ENCODE measurements at places on chromosomes 1 and 21.

GRCh38 chr1:221161571-221162041 is 282.4 kb downstream of the HLX start:
- DNase-seq = no peak

DNA sequence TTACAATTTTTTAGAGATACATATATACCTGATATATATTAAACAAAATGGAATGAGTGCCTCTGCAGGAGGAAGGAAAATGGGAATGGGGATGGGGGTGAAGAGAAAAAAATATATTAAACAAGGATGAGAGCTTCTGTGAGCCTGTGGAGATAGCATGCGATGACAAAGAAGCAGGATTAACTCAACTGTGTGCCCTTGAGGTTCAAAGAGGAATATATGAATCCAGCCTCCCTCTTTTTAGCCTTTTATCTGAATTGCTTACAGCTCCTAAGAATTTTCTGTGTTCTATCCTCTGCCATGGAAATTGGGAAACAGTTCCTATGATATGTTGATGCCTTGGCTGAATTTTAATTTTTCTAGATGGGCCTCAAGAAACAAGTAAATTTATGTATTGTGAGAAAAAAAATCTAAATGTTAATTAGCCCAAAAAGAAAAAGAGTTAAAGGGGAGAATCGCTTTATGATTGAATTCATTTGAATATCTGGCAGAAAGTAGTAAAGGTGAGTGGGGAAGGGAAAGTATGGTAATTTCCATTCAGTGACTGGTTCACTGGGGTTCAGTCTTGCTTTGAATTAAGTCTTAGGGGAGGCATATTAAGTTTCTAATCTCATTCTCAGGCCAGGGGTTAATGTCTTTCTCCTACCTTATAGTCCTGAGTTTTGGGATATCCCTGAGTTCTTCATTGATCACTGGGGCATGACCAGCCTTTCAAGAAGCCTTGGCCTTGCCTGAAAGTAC is 106.3 kb upstream of the HMCN1 start:
- no peak for DNase-seq

- no peak for DNase-seq
Observed at GRCh38 chr1:201153474-201154388, 543 bp downstream of the TMEM9 start.

GRCh38 chr1:11640101-11640500 is 14.1 kb downstream of the FBXO2 start:
- DNase-seq = no peak

DNA sequence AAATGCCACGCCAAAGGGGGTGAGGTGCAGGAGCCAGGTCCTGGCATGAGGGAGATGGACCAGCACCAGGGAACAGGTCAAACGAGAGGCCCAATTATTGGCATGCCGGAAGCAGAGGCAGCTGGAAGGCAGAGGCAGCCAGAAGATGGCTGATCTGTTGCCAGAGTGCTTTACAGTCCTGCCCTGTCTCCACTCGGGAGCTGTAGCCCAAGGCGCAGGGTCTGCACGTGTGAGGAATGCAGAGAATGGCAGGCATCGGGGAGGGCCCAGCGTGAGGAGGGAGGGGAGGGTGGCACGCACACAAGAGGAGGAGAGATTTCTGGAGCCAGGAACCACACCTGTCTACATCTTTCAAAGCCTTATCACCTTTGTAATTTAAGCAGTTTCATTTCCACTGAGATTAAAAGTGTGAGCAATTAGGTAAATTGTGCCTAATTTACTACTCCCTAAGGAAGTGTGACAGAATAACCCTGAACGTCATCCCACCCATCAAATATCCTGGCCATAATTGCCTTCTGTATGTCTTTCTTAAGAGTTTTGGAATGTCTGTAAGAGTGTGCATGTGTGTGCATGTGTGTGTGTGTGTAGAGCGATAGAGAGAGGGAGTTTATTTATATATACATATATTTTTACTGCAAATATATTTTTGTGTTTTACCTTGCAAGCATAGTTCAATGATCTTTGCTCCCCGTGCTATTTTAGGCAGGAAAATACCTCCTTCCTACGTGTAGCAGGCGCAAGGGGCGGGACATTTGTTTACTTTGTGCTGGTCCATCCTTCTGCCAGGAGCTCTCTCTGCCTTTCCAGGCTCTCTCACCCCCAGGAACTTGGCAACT is 125.5 kb upstream of the SERBP1 start:
- DNase-seq = peak; percentile 33

GRCh38 chr1:244021427-244021826 is 29.7 kb upstream of the ZBTB18 start:
- DNase-seq = no peak

GRCh38 chr1:220877377-220878095 is 1.7 kb upstream of the HLX start:
- no peak for DNase-seq

DNA sequence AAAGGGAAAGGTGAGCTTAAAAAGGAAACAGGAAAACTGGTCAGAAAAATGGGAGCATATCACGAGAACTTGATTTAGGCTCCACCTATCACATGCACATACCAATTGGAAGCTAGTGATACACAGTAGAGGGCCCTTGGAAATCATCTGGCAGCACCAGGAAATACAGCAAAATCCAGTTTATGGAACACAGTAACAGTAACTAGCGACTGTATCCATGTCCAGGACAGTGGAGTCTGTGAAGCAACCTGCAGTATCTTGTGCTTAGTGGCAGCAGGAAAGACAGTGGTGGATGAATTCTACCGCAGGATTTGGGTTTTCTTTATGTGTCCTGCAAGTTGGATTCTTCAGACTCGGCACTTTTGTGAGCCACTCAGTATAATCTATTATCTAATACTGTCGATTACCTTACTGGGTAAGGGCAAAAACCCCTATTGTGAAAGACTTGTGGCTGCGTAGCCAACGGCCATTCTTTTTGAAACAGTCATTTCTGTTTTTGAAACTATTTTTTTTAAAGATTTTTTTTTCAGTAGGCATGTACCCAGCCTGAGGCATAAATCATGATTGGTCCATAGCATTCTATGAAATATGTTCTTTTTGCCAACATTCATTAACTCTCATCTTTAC is 1.6 kb upstream of the KDM4A start:
- DNase-seq = no peak

DNA sequence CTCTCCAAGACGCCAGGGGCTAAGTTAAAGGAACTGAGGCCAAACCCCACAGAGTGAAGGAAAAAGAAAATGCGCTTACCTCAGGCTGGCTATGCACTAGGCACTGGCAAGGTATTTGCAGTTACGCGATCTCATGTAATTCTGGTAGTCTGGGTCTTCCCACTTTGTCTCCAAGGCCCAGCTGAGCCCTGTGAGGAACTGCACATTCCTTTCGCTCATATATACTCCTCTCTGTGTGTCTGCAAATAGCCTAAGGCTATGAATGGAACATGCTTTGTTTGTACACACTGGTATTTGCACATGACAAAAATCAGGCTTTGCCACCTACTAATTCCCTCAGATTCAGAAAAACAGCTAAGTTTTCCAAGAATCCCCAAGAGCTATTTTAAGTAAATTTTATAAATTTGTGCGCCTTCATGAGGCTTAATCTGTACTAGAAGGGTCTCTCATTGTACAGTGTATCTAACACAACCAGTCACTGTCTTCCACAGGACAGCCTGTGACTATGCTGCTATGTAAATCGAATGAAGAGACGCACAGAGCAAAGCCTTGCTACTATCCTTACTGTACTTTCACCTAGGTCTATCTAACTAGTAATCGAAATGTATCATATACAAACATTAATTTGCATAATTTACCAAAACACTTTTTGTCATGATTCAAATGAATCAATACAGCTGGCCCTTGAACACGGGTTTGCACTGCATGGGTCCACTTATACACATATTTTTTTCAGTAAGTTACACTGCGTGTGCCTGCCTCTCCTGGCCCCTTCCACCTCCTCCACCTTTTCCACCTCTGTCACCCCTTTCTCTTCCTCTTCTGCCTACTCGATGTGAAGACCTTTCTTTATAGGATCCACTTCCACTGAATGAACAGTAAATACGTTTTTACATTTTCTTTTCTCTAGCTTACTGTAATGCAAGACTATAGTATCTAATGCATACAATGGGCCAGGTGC is 87.0 kb downstream of the SIPA1L2 start:
- DNase-seq = no peak

GRCh38 chr1:29811247-29811646 is 574.9 kb downstream of the PTPRU start:
- no peak for DNase-seq

DNA sequence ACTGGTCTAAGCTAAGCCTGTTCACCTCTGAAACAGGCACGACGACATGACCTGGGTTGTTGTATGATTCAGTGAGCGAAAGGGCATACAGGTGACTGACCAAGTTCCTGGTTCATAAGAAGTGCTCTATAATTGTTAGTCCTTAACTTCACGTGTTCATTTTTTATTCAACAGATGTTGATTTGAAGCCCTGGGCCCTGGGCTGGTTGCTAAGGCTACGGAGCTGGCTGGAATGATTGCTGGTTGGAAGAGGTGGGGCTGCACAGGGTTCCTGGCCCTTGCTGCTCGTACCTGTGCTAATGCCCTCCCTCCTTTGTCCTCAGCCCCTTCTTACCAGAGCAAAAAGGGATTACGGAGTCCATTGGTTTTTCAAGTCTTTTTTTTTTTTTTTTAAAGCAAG is 111.3 kb upstream of the CSF3R start:
- no peak for DNase-seq

DNA sequence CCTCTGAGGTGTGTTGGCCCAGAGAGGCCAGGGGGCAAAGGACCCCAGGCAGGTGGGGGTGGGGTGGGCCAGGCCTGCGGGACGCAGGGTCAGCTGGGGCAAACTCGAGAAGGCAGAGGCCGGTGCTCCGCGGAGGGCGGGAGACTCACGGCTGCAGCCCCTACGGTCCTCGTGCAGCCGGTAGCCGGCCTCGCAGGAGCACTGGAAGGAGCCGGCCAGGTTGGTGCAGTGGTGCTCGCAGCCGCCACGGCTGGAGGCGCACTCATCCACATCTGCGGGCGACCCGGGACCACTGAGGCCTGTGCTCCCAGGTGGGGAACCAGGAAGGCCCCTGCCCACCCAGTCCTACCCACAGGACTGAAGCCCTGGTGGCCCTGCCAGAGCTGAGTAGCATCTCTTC is 55.3 kb downstream of the ARHGEF16 start:
- no peak for DNase-seq

GRCh38 chr1:34970829-34971228 is 14.3 kb downstream of the TMEM35B start:
- DNase-seq = no peak

DNA sequence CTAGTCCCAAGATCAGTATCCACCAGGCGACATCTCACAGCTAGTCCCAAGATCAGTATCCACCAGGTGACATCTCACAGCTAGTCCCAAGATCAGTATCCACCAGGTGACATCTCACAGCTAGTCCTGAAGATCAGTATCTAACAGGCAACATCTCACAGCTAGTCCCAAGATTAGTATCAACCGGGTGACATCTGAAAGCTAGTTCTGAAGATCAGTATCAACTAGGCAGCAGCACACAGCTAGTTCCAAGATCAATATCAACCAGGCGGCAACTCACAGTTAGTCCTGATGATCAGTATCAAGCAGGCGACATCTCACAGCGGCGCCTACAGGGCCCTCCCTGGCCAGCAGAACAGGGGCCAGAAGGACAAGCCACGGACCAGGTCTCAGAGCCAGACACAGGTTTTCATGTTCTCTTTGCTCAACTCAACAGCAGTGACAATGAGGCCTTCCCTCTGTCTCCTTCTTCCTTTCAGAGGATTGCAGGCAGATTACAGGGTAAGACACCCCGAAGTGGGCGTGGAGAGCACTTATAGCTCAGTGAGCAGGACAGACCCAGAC is 32.5 kb downstream of the NPHP4 start:
- DNase-seq = no peak

DNA sequence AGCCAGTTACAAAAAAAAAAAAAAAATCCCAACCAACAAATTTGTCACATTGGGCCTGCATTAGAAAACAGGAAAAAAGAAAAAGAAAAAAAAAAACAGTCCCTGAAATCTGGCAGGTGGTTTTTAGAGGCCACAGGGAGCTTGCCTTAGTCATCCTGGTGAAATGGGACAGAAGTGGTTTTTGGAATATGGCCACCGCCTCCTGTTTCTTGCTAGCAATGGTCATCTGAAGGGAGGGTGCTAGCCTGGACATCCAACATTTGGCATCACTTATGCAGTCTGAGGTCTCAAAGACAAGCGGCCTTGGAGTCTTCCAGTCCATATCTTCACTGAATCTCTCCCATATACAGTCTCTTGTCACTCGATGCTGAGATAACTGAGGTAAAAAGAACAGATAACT is 20.1 kb upstream of the NKAIN1 start:
- DNase-seq = no peak

GRCh38 chr1:10326251-10326650 is 72.6 kb upstream of the PGD start:
- no peak for DNase-seq

- no peak for DNase-seq
Observed at GRCh38 chr1:244339776-244340175, 111.9 kb downstream of the ADSS2 start.

DNA sequence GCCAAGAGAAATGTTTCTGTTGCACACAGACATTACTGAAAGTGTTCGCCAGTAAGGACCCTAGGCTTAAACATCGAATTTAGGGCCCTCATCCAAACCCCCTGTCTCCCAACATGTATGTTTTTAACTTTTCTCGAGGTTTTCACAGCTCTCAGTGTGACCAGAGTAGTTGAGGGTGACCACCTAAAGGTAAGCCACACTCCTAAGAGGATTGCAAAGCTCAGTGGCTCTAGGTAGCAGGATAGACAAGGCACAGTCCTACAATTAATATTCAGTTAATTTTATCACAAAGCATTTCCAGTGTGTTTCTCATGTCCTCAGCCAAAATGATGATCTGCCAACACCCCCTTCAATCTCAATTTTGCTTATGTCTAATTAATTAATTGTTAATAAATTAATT is 695 bp upstream of the ALG14 start:
- no peak for DNase-seq

DNA sequence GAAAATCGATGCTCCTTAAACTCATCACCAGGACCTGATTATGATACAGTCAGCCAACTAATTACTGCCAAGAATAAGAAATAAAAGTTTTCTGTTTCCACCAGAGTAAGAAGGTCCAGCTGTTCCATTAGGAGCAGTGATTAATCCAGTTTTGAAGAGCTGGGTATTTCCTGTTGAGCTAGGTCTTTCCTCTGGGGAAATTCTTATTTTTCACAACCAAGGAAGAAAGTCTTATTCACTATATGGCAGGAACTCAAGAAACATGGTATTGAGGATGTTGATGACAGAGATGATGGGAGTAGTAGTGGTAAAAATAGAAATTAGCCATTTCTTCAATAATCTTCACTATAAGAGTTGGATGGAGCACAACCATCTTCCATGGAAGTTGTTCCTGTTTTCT is 374.6 kb upstream of the RUNX1 start:
- DNase-seq = no peak

All from NCI-H446 (cell line).